ENCODE measurements at places on chromosomes 16 and 17. TPM values are rescaled to one million over a fixed set of nuclear protein-coding genes. Genes with fewer than 3 reads are reported as not detected.

- peak; percentile 81 for DNase-seq
These were observed 47.3 kb downstream of the RTN4RL1 start for GRCh38 chr17:1977583-1978395.

GRCh38 chr16:66695935-66696668 is 441 bp downstream of the CMTM4 start:
- peak; percentile 92 for DNase-seq

DNA sequence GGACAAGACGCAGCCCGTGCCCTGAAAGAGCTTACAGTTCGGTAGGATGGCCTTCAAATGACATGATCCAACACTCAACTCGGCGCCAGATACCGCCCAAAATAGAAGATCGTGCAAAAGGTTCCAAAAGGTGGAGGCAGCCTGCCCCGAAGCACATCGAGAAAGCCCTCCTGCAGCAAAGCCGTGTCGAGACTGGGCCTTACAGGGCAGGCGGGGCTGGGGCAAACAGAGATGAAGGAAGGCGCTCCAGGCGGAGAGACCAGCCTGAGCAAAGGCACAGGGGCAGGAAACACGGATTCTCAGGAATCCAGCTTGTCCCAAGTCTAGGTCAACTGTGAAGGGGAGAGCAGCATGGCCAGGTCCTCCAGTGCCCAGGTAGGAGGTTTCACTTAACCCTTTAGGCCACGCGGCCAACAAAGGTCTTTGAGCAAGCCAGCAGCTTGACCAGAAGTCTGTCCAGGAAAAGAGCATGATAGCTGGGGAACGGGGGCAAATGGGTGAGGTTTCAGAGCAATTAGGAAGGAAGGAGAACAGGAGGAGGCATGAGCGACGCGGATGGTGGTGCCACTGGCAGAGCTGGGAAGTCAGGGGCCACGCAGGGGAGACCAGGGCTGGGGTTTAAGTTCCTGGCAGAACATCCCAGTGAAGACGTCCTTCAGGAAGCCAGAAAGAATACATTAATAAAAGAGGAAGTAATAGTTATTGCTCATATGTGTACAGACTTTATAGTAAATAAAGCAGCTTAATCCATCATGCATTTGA is 21.2 kb upstream of the EIF1 start:
- no peak for DNase-seq

DNA sequence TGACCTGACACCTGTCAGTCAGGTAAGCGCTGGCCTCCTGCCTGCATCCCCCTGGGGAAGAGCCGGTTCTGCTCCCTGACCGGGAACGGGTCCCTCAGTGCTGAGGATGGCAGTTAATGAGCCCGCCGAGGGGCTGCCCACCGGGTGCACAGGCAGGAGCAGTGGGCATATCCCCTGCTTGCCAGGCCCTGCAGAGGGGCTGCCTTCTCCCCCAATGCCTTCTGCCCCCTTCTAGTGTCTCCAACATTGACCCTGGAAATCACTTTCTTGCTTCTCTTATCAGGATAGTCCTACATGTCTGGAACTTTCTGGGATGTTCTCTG is 388.5 kb downstream of the SEC14L1 start:
- no peak for DNase-seq

DNA sequence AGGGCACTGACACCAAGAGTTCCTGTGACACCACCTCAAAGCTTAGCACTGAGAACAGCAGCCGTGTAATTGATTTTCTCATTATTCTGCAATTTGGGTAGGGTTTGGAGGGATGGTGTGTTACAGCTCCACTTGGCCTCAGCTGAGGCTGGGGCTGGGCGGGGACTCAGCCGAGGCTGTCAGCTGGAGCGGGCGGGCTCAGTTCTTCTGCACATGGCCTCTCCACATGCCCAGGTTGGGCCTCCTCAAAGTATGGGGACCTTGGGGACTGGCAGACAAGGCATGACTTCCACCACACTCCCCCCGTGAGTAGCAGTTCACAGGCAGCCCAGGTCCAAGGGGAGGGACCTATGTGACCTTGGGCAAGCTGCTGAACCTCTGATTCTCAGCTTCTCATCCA is 171.5 kb downstream of the IRF8 start:
- DNase-seq: no peak

PRSS21 gene
- total RNA-seq: 14.5 TPM

- DNase-seq: no peak
These were observed 95.6 kb downstream of the SALL1 start for GRCh38 chr16:51055434-51055833.

DNA sequence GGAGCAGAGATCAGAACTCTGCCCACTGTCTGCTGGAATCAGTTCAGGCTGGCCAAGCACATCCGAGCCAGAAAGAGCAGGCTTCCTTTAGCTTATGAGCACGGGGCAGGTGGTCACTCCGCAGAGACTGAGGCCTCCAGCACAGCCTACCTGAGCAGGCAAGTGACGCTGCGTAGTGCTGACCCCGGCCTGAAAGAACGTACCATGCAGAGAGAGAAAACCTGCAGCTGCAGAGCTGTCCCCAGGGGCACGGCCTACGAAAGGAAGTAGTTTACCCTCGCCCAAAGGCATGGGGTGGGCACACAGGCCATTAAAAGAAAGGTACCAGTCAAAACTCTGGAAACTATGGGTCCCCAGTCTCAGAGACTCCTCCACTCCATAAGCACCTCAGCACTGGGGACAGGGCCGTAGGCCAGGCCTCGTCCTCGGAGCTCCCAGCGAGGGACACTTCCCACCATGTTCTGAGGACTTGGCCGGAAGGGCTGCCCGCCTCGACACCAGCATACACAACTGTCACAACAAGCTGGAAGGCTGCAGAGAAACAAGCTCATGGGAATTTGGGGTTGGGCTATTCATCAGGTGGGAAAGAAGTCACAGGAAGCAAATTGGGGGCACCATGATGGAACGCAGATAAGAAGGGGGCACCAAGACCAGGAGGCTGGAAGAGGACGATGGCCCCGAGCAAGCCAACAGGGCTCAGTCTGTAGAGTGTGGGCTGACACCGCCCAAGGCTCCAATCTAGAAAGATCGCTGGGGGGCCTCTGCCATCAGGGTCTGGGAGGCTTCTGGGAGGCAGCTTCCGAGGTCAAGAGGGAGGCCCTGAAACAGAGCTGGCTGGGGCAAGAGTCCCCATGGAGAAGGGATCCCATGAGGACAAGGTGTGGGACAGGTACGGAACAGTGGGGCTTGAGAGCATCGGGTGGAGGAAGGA is 21.2 kb downstream of the MEAK7 start:
- peak; percentile 10 for DNase-seq

CLEC3A gene
- total RNA-seq: not detected

- DNase-seq: no peak
These were observed 41.5 kb upstream of the TOM1L1 start for GRCh38 chr17:54859187-54859586.

DNA sequence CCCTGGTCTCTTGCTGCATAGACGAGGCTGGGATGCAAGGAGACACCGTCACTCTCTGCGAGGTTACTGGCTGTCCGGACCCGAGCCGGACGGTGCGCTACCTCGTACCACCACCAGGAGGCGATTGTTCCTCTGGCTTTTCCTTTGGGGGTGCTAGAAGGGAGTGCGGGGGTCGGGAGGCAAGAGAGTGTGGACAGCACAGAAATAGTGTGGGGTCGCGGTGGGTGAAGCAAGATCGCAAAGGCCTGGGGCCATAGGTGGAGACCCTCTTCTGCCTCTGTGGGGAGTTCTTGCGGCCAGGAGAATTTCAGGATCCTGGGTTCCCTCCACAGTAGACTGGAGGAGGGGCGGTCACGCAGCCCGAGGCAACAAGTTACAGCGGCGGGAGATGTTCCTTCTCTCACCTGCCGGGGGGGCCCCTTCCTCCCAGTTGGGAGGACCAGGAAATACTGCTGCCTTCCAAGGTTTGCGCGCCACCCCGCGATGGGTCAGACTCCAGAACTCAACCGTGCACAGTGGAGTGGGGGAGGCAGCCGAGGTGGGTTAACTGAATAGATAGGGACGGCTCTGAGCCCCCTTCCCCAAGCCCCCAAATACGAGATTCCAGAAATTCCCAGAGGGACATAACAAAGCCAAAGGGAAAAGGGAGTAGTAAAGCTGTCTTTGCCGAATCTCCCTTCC is 6.9 kb downstream of the PHOSPHO1 start:
- DNase-seq: peak; percentile 56

GPR139 gene
- total RNA-seq: not detected

MPP2 gene
- total RNA-seq: 0.20 TPM

CDH1 gene
- 116 TPM for total RNA-seq

DNA sequence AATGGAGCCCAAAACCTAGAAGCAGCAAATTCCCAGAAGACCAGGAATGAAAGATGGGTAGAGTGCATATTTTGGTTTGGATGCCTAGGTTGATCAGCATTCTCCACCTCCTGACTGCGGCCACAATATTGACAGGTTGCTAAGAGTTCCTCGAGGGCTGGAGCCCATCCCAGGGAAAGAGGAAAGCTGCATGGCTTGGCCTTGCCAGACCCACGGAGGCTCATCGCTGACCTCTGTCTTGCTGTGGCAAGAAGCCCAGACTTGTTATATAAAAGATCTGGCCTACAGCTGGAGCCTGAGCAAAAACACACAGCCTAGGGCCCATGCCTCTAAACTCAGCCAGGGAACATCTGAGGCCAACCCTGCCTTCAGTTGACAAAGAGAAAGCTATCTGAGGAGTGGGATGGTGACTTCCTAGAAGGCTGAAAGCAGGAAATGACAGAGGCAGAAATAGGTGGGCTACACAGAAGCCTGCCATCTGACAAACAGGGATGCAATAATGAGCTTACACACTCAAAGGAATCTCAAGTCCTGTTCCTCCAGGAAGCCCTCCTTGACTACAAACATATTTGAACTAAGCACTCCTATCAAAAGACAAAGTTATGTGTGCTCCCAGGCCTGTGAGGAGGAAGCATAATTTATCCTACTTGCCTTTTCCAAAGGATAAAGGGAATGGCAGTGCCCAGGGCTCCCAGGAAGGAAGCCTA is 22.5 kb upstream of the SLC35B1 start:
- DNase-seq: no peak
